Thyroid gland (tissue), 4 donors: ENCODE measurements at places on chromosomes 12 and 14. TPM values are rescaled to one million over a fixed set of nuclear protein-coding genes. Genes with fewer than 3 reads are reported as not detected.
A peak's percentile ranks its signal among the peaks of the same experiment; 100 is the strongest.

GRCh38 chr12:21656905-21657325, 727 bp downstream of the LDHB start:
- DNase-seq, result peak; percentile 53

DNA sequence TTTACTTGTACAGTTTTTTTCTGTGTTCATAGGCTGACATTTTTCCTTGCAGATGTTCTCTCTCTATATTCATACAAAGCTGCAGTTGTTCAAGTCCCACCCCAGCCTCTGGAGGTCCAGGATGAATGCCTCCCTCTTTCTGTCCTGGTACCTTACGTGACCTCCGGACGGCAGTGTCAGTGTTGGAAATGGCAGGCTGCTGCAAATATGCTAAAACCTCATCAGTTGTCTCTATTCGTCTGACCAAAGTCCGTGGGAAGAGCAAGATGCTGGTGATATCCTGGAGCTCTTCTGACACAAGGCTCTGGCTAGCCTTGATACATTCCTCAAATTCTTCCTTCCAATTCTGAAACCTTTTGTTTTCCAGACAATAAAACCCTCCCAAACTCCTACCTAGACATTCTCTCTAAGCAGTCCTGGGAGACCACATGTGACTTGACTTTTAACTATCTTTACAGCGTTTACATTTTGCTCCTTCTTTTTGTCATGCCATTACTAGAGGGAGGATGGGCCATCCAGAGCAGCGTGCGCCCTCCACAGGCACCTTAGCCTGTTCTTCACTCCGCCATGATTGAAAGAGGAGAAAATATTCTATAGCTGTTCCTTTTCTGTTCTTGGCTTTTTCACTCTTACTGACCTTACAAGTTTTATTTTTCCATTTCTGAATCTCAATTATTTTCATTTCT, 143.6 kb downstream of the RGS6 start:
- no peak for DNase-seq

DNA sequence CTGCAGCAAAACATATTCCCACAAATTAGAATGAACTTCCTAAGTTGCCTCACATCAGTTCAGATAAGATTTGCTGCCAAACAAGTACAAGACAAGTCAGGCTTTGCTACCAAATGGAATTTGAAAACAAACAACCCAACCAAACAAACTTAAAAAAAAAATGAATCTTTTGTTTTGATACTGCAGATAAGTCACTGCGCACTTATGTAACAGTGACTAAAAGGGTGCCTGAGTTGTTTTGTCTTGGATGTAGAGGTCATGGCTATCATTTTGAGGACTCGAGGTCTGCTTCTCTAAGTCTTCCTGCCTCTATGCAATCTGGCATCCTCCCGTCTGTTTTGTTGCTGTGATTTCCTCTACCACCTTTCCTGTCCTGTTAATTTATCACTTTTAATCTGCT, 11.1 kb upstream of the EPS8 start:
- no peak for DNase-seq

- DNase-seq, result peak; percentile 94
These were observed at the start of gene CFAP73 for GRCh38 chr12:113149361-113150150. Gene CFAP73, plus strand, starts transcription at chr12:113149724. Its CDS starts 134 bp downstream, at chr12:113149858.

GRCh38 chr14:105374389-105374788, 23.9 kb upstream of the TEX22 start:
- peak; percentile 73 for DNase-seq

GRCh38 chr12:81726634-81727033, 32.5 kb downstream of the PPFIA2 start:
- no peak for DNase-seq

GRCh38 chr12:6211421-6211869, 11.2 kb downstream of the CD9 start:
- DNase-seq, result no peak

DNA sequence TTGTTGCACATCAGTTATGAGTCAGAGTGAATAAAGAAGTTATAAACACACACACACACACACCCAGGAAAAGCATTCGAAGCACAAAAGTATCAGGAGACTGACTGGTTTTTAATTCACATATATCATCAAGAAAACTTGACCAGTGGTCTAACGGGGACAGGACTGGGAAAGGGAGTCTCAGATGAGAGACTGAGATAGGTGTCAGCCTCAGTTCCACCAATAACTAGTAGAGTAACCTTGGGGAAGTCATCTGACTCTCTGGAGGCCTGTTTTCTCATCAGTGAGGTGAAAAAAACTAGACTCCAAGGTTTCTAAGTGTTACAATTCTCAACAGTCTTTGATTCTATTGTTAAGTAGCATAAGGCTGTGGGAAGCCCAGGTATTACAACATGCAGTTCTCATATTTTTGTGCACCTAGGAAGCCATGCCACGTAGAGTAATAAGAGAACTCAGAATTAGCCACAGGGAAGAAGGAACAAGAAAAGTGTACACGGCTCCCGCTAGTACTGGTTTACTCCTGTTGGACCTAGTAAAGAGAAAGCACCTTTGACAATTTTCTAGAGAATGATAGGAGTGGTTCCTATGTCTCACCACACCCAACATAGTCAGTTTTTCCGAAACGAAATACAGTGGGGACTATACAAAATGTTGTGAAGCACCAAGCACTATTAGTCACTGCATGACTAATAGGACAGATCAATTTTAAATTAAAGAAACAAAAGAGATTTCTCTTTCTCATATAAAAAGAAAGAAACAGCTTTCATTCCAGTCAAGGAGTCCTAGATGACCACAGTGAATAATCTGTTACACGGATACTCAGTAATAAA, 5.0 kb downstream of the PPTC7 start:
- no peak for DNase-seq

GRCh38 chr14:22848351-22849164, 12.2 kb downstream of the MMP14 start:
- peak; percentile 35 for DNase-seq

DNA sequence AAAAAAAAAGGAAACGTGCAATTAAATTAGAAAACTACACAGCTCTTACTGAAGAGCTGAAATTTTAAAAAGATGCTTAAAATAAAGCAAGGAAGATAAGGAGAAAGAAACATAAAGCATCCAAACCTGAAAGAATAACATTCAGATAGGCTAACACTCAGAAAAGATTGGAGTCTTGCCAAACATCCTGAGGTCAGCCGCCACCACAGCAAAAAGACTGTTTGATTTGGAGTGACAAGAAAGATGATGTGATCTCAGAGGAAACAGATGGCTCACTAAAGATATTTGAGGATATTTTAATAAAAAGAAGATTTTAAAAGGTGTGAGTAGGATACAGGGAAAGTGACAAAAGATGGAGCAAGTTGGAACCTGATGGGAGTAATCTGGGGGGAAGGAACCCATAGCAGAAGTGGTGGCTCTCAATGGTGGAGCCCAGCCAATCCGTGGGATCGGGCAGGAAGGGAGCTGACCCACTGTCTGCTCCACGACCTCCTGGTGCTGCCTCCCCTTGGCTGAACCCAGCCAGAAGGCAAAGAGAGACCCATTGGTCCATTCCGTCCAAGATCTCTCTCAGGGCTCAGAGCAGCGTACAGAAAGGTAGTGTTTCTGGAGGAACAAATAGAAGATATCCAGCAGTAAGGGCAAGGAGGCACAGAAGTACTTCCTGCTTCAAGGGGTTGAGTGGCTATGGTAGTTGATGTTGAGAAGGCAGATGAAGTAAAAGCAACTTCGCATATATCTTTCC, 469.6 kb downstream of the RGS6 start:
- no peak for DNase-seq

- DNase-seq, result no peak
These were observed 2.4 kb upstream of the ADCY4 start for GRCh38 chr14:24337144-24337823.

DNA sequence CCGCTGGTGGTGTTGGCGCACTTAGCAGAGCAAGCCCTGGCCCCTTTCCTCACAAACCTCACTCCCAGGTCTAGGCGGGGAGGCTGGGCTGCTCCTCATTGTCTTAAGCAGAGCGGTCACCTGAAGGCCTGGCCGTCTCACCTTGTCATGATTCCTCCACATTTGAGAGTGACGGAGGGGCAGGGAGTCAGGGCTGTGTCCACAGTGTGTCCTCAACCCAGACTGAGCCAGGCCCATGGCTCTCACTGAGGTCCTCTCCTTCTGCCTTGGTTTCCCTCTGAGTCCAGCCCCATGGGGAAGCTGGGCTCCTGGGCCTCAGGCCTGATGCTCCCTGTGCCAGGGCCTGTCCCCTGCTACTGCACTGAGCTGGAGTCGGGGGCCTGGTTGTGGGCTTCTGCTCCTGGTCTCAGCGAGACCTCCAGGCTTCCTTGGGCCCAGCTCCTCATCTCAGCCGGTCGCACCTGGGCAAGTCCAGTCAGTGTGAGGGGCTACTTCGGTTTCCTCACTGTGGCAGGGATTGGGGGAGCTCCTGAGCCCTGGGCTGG, 44.9 kb downstream of the KRT80 start:
- DNase-seq, result peak; percentile 18

DNA sequence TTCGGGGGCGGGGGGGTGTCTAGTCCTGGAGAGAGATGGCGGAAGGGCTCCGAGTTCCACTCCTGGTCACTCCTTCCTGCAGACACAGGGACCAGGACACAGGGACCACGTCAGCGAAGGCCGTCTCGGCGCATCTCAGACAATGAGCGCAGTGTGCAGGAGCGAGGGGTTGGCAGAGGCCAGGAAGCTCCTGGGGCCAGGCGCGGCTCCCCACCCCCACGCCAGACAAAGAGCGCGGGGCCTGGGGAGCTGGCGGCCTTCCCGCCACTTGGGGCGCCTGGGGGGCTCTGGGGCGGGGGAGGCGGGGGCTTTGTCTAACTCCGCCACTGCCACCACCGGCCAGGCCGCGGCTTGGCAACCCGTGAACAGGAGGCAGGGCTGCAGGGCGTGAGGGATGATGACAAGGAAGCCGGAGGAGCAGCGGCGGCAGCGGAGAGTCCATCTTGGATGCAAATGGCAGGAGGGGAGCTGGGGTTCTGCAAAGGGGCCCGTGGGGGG, 2.2 kb downstream of the CDK2AP1 start:
- peak; percentile 57 for DNase-seq

DNA sequence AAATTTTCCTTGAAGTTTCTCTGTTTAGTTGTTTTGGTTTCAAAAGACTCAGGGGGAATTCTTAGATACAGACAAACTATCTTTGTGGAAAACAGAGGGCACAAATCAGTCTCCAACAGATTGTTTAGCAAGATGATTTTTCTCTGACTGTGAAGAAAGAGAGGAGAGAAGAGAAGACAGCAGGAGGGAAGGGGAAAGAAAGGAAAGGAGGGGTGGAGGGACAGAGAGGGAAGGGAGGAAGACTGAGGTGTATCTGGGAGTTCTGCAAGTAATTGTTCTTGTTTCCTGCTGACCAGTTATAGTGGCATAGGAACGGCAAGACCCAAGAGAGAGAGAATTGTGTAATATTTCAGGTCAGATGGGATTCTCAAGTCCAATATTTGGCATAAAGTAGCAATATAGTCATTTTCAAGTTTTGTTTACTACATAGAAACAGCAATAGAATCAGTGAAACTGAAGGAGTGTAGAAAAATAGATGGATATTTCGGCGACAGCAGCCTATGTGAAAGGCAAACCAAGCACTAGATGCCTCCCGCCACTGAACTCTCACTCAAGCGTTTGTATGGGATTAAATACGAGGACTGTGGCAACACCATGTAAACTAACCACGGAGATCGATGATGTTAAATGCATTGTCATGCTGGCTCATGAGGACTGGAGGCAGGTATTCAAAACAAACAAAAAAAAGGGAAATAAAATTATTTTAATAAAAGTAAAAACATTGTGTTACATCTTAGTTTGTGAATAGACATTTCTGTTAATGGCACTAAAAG, 342.5 kb downstream of the SLC16A7 start:
- no peak for DNase-seq

DNA sequence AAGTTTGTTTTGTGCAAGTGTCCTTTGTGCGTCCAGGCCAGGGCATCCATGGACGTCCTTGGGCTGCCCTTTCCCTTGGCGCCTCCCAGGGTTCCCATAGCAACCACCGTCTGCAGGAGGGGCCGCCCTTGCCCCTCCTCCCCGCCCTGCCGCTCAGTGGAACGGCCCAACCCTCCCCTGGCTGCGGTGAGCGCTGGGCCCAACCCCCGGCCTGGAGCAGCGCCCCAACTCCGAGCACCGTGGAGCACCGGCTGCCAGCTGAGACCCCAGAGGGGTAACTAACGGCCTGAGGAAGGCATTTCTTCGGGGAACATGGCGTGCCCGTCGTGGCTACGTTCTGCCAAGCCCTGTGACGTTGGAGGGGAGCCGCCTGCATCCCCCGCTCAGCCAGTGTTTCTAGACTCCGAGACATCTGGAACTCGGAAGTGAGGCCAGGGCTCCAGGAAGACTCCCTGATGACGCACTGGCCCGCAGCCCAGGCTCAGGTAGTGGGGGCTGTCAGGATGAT, 5.3 kb upstream of the ACACB start:
- peak; percentile 98 for DNase-seq

- no peak for DNase-seq
These were observed 31.1 kb upstream of the MAP1LC3B2 start for GRCh38 chr12:116528065-116528464.

GRCh38 chr12:125652681-125653080, 587.4 kb downstream of the AACS start:
- no peak for DNase-seq

DNA sequence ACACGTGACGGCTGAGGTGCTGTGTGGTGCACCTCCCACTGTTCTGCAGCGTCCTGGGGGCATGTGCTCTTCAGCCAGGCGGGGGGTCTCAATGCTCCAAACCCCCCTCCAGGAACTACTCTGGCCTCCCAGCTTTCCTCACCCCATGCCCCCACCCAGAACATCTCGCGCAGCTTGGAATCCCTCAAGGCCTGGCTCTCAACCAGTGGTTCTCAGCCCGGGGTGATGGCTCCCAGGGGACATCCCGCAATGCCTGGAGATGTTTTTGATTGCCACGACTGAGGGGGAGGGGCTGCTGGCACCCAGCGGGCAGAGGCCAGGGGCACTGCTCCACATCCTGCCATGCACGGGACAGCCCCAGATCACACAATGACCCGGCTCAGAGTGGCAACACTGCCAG, 78.9 kb upstream of the DICER1 start:
- no peak for DNase-seq

DNA sequence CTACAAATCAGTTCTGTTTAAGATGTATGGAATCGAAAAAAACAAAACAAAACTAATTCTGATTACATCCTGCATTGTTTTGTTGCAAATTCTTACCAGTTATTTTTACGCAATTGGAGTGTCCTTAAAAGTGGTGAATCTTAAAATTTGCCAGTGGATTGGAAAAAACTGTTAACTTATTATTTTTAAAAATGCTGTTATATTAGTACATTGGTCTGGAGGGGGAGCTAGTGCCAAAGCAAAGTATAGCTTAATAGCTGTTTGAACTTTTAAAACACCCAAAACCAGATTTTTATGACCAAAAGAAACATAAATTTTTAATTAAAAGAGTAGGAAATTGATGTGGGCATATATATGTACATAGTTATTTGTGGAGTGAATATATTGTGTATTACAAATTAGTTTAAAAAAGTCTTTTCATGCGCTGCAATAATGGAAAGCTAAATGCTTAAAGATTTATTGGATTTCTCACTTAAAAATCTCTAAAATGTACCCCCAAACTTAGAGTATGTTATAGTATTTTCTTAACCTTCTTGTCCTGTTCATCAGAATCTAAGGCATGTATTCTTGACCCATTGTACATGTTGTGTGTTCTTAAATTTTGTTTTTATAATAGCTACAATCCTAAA, 2.5 kb downstream of the FUT8 start:
- no peak for DNase-seq

JAG2 gene
- total RNA-seq, result 6.4 TPM

CIDEB gene
- 9.8 TPM for total RNA-seq

RHEBL1 gene
- 0.98 TPM for total RNA-seq

MSI1 gene
- total RNA-seq, result not detected

CLEC2B gene
- 25.2 TPM for total RNA-seq

MGAT2 gene
- total RNA-seq, result 26.7 TPM

SMCO2 gene
- total RNA-seq, result not detected

C14orf119 gene
- 37.1 TPM for total RNA-seq

DLK1 gene
- total RNA-seq, result not detected

MIP gene
- total RNA-seq, result not detected

CSAD gene
- 24.0 TPM for total RNA-seq

TAS2R19 gene
- 11.1 TPM for total RNA-seq
